ENCODE measurements at places on chromosomes 7 and 10. TPM values are rescaled to one million over a fixed set of nuclear protein-coding genes. Genes with fewer than 3 reads are reported as not detected.

MSMB gene
- total RNA-seq: not detected

RBP3 gene
- not detected for total RNA-seq

DNA sequence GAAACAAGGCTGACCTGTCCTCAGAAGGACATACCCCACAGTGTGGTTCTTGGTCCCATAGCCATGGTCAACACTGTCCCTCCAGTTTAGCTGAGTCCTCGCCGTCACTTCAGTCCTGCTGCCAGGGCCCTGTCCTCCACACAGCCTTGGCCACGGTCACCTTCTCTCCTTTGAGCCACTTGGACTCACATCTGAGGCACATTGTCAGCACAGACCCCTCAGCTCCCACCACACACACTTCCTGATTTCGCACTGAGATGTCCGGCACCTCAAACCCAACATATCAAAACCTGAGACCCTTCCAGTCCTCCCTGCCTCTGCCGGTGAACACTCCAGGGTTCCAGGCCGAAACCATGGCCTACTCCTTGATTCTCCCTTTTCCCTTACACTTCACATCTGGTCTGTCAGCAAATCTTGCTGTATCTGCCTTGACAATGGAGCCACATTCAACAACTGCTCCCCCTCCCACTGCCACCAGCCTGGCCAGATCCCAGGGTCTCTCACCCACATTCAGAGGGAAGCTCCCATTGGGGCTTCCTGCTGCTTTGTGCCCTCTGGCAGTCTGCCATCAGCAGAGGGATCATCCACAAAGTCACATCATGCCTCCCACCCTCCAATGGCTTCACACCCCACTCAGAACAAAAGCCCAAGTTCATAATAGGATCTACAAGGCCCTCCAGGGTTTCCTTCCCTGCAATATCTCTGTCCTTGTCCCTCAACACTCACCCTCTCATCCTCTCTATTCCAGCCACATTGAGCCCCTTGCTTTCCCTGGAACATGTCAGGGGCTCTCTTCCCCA lies 219.6 kb upstream of the SHH start:
- no peak for DNase-seq

DNA sequence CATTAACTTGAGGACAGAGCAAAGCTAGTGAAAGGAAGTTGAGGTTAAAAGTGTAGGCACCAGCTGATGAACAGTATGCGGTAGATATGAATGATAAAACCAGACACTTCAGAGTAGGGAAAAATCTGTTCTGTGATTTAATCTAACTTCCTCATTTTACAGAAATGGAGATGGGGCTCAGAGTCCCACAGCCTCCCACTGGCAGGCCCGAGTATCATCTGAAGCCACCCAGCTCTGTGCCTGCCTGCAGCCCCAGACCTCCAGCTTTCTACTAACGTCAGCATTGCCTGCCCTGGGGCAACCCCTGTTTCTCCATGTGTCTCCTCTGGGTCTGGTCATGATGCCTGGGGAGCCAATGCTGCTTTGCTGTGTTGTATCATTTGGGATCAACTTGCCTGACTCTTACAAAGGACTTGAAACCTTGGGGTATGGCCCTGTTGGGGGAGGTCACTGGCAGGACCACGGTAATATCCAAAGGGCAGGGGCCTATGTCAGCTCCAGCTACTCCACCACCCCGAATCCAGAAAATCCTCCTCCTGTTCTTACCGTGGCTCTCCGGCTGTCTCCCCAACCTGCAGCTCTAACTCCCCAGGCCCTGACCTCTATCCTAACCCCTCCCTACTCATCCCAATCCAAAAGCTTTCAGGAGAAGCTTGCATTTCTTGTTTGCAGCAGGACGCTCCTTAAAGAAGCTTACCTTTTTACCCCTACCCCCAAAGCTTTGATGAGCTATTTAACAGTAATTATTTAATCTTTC lies 56.2 kb upstream of the NPY start:
- DNase-seq: no peak

DNA sequence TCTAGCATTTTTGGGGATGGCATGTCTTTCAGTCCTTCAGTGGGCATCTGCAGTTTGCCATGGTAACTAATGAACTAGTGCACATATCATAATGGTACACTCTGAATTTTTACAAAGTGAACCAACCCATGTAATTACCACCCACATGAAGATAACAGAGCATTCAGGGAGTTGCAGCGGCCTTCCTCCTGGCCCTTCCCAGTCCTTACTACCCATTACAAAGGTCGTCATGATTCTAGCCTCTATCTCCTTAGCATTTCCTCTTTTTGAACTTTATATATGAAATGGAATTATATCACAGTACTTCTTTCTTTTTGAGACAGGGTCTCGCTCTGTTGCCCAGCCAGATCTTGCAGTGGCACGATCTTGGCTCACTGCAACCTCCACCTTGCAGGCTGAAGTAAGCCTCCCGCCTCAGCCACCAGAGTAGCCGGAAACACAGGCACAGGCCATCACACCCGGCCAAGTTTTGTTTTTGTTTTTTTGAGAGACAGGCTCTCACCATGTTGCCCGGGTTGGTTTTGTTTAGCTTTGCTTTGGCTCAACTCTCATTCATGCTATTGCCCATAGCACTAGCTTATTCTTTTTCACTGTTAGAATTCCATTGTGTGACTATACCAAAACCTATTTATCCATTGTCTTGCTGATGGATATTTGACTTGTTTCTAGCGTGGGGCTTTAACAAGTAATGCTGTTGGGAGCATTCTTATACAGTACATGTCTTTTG lies 79.2 kb downstream of the APBB1IP start:
- no peak for DNase-seq

- DNase-seq: no peak
Observed at GRCh38 chr7:17520941-17521340, 222.5 kb downstream of the AHR start.

DNA sequence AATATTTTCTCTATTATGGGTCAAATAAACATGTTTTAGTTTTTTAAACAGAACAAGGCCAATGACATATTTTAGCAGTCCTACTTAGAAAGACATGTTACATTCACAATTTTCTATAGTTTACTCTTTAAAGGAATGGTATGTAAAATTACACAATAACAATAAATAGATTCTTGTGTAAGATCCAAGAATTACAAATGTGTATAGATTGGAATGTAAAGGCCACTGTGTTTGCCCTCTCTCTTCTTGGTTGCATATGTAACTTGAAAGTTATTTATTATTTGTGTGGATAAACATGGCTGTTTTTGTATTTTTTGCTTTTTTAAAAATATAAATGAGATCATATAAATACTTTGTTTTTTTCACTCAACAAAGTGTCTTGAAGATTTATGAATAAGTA lies 979.3 kb upstream of the CELF2 start:
- no peak for DNase-seq

All from H1 (cell line).